T1000 (cell line): ENCODE measurements at places on chromosomes 3 and 15.
A peak's percentile ranks its signal among the peaks of the same experiment; 100 is the strongest.

DNA sequence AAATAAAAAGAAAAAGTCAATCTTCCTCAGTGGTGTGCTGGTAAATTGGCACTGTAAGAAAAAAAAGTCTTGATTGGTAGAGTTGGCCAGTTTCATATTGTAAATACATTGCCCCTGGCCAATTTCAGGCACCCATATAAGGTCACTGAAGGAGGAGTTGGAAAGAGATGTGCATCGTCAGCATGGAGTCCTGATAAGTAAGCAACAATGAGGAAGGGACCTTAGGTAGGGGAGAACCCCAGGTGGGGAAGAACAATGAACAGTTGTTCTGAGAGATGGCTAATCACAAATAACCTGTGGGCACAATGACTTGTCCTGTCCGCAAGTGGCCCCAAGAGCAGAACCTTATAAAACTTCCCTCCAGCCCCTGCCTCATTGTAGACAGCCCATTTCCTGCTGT lies 8.6 kb upstream of the CYP8B1 start:
- no peak for DNase-seq

GRCh38 chr3:53022647-53023046 lies 23.2 kb downstream of the SFMBT1 start:
- no peak for DNase-seq

GRCh38 chr15:43133430-43134156 lies at the start of gene TMEM62:
Gene TMEM62, plus strand, starts transcription at chr15:43133586. Its CDS starts 217 bp downstream, at chr15:43133803.
- peak; percentile 13 for DNase-seq

DNA sequence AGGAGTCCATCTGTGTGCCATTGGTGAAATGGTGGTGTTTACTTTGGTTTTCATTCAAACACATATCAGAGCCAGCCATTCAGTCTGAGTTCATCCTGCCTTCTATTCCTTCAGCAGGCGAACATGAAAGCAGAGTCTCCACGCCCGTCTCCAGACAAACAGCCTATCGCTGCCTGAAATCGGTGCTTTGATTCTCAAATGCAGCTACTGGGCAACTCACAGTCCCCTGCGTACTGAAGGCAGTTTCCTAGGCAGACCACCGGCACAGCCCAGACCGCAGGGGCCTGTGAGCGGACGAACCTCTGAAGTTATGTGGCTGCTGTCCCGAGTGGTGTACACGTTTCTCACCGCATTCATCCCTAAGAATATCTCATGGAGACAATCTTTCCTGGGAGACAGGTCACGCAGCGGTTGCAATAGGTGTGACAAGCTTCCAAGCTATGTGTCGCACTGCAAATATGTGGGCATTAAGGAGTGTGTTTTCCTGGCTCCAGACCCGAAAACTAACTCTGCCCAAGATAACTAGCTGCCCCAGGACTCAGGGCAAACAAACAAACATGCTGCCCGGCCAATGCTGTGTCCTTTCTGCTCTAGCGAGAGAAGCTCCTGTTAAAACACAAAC lies 16.9 kb upstream of the RYR3 start:
- DNase-seq: no peak

- no peak for DNase-seq
Measured at GRCh38 chr15:71811752-71812735, 1.7 kb downstream of the NR2E3 start.

DNA sequence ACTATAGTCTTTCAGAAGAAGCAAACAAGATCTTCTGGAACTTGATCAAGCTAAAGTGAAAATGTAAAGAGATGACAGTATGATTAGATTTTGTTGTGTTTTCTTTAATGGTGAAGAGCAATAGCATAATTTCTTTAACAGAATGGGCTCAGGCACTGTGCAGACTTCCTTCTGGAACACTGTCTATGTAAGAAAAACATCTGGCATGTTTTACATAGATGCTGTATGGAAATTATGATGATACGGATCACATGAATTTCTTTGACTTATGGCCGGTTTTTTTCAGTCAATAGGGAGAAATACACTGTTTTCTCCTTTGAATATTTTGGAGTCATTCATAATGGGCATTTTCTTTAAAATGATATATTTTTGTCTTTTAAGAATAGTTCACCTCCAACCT lies 42.6 kb downstream of the PHLDB2 start:
- DNase-seq: no peak

- no peak for DNase-seq
Measured at GRCh38 chr3:151093905-151094304, 8.4 kb downstream of the MED12L start.

DNA sequence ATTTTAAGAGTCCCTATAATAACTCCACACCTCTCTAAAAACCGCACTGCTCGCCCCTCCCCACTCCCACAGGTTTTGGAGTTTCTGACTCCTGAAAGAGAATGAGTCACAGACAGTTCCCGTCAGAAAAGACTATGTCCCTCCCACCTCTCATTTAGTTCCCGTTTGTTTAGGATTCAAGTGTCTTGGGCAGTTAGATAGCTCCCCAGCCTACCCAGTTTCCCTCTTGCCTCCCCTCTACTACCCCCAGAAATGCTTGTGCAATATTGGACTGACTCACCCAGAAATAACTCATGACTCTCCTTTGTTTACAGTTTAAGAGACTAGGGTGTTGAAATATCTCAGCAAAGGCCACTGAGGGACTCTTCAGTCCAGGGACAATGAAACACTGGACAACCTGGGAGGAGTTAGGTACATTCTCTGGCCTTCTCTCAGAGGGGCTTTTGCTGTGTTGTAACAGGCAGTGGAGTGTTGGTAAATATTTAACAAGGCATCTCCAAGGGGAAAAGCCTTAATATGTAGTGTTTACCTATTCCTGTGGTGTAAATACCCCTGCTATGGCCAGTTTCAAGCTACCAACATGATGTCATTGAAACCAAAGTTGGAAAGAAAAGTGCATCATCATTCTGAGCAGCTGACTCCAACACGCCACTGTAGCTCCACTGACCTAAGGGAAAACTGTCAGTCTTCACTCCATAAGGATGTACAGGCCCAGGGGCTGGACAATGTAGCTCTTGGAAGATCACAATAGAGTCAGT lies 96.1 kb upstream of the CHD2 start:
- DNase-seq: peak; percentile 89

DNA sequence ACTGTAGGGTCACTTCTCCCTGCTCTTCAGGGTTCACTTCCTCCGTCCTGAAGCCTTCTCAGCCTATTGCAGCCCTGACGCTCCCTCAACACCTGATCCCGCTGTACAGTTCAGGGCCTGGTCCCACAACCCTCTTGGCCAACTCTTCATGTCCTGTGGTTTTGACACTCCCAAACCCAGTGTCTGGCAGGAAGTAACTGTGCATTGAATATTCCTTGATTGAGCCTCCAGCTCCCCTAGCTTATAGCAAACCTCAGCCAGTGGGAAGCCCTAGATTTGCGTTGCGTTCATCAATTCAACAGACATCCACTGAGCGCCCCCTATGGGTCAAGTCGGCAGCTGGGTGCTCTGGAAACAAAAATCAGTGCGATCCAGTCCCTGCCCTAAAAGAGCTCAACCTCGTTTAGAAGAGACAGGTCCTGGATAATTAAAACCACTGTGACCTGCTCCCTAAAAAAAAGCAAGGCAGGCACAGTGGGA lies 13.5 kb downstream of the UBAP1L start:
- DNase-seq: no peak

- no peak for DNase-seq
Measured at GRCh38 chr3:140148824-140149390, 213.9 kb downstream of the CLSTN2 start.

DNA sequence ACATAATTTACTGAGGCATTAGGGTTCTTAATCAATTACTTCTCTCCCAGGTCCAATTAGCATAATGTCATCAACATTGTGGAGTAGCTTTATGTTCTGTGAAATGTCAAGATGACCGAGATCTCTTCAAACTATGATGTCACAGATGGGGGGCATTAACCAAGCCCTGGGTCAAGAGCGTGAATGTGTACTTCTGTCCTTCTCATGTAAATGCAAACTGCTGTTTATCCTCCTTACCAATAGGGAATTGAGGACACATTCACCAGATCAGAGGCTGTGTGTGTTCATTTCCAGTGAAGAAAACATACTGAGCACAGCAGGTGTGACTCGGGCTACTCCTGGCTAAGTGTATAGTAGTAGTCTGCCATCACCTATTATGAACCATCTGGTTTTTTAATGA lies 177.9 kb downstream of the MINAR1 start:
- no peak for DNase-seq

DNA sequence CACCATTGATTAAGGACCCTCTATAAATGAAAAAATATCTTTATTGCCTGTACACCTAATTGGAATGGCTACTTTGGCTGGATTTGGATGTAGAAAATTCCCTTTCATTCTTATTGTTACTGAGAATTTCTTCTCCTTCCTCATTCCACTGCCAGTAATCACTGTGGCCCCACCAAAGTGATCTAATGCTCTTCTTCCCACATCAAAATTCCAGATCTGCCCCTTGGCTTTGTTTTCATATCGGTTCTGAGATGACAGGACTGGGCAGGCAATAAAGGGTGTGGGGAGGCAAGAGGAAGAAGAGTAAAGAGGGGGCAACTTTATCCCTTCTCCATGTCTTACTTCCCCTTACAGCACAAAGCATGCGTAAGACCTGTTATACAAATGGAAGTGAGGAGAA lies 2.1 kb downstream of the ANKUB1 start:
- DNase-seq: no peak

DNA sequence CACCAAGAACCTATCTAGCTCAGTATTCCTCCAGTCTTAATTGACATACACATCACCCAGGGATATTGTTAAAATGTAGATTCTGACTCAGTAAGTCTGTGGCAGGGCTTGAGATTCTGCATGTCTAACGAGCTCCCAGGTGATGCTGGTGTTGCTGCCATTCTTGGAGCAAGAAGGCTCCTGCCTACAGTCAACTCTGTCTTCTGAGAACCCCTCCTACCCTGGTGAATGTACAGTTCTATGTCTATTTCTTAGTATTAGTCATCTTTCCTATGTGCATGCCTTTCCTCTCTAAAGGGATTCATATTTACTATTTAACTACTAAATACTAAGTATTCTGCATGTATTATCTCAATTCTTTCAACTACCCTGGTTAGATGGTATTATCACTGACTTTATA lies 268.7 kb downstream of the EDEM1 start:
- DNase-seq: no peak

DNA sequence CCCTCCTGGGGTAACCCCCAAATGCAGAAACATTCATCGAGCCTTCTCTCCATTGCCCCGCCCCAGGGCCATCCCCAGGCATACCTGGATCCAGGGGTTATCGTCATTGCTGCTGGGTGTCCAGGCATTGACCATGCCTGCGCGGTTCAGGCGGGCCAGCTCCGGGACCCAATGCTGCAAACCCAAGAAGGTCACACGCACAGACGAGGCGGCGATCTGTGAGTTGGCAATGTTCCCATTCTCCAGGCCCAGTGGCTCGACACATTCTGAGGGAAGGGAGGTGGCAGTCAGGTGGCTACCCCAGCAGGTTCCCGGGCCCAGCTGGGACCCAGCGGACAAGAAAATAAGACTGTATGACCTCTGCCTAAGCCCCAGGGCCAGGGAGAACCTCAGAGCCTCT lies 6.1 kb downstream of the MFGE8 start:
- DNase-seq: no peak

DNA sequence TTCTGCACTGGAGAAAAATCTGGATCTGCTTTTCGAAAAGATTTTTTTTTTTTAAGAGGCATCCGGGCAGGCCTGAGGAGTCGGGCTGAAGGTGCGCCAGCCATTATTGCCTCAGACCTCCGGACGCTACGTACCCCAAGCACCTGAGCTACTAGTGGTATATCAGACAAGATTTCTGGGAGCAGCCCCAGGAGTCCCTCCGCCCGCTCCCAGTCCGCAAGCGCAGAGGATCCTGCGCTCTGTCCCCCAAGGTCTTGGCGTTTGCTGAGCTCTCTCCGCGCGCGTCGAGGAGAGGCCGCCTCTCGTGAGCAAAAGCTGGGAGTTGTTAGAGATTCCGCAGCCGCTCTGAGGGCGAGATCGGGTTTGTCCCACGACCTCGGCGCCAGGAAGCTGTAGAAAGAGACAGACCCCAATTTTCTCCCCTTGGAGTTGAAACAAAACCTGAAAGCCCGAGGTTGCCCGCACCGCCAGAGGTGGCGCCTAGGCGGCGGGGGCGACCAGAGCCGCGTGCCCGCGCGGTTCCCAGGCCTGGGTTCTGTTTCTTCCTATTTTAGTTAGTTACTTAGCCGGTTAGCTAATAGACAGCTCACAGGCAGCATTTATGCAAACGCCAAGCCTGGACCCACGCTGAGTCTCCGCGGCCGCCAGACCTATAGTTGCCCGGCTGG lies 72.5 kb upstream of the POLG start:
- no peak for DNase-seq

DNA sequence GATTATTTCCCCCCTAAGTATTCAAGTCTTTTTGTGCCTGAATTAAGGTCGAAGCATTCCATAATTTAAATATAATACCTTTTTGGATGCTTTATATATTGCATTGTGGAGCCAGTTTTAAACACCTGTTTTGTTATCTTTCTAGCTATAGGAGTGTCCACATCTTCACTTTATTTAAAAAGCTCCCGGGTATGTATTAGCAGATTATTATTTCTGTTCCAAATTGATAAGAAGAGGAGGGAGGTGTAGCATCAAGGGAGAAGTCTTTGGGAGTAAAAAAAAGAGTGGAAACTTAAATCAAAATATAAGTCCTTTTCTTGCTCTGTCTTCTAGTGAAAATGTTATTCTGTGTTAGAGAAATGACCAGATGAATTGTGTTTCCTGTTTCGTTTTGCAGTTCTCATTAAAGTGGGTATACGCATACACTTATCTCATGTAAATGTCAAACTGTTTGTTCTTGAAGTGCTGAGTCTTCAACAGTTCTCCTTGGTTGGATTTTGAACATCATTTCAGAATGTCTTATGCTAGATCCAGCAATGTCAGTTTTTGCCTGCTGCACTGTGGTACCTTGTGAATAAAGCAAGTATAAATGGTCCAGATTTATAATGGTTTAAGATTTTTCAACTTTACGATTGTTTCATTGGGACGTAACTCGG lies 105.8 kb downstream of the FNDC3B start:
- no peak for DNase-seq

- no peak for DNase-seq
Measured at GRCh38 chr3:181267312-181267711, 277.8 kb upstream of the DNAJC19 start.

DNA sequence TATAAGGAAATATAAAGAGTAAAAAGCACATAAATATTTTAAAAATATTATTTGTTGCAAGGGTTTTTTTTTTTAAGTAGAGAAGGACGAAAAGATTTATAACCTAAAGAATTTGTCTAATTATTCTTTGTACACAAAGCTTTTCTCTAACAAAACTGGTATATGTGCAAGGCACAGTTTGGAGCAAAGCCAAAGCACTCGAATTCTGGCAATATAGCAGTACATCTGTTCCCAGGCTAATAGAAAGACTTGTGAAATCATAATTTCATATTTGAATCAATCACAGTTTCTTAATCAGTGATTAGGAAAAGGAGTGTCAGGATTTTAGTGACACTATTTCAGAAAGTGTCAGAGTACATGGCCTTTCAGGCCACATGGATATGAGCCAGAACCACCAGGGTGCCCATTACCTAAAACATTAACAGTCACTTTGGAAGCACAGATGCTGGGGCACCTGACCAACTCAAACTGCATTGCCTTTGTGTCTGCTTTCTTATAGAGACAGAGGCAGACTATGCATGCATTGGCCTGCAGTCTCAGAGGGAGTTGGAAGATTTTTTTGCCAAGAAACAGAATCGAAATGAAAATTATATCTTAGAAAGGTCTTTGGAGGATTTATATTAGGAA lies 651.8 kb upstream of the SGO1 start:
- DNase-seq: no peak

GRCh38 chr3:157204431-157204830 lies 44.5 kb upstream of the CCNL1 start:
- DNase-seq: no peak

- no peak for DNase-seq
Measured at GRCh38 chr3:173531602-173532001, 134.1 kb downstream of the NLGN1 start.
